ENCODE measurements at places on chromosomes 1 and 21.

DNA sequence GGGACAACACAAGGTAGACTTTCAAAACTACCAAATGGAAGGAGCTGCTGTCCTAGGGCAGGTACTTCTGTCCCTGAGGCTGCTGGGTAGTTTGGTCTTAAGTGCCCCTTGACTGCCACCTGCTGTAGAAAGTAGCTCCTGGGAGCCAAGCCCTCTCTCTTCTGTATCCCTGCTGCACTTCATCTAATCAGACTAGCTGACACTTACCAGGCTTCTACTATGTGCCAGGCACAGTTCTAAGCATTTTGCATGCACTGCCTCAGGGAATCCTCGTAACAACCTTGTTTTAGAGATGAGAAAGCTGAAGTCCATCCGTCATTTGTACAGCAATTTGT lies 15.9 kb upstream of the SRSF4 start:
- DNase-seq: no peak

- DNase-seq: no peak
Measured at GRCh38 chr1:38173848-38174247, 127.3 kb upstream of the POU3F1 start.

- DNase-seq: no peak
Measured at GRCh38 chr21:29521872-29522271, 223.2 kb downstream of the BACH1 start.

- DNase-seq: no peak
Measured at GRCh38 chr21:28118570-28118969, 874.1 kb downstream of the LTN1 start.

GRCh38 chr1:202951437-202951836 lies 6.7 kb downstream of the ADIPOR1 start:
- DNase-seq: no peak

DNA sequence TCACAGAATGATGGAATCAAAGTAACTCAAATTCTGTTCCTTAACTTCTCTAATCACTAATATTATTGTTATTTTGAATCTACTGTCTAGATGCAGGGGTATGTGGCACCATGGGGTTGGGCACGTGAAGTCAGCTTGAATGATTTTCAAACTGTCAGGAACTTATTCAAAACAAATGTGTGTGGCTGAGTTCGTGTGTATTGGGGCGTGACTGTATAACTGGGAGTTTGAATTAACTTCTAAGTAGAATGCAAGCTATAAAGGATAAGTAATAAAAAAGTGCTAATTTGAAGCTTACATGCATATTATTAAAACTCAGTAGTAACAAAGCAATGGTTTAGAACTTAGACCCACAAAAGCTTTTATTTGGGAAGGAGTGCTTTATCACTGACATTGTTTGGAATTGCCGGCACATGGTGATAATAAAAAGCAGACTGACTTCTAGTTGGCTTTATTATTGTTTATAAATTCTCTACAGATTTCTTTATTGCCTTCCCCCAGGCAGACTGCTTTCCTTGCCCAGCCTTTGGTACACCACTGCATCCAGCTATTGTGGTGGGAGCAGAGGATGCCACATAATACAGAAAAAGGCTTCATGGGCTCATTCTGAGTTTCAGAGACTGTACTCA lies 84.3 kb downstream of the TENT5C start:
- no peak for DNase-seq

GRCh38 chr1:168031627-168032026 lies 94.8 kb upstream of the MPC2 start:
- no peak for DNase-seq
